ENCODE measurements at places on chromosomes 6 and 20.

GRCh38 chr6:46243754-46244153, 73.0 kb upstream of the ENPP5 start:
- no peak for DNase-seq

DNA sequence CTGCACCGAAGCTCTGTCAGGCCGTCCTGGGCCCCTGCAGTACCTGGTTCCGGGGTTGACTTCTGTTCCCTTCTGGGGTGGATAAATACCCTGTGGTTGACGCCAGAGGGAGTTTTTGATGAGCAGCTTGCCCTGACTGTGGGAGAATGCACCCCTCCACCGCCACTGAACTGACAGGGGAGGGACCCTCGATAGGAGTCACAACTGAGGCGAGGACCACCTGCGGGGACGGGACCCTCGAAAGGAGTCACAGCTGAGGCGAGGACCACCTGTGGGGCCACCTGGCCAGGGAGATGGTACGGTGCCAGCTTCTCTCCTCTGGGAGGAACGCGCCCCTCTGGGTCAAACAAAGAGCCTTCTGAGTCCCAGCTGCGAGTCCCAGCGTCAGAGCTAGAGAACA, 100.1 kb upstream of the FRMD1 start:
- no peak for DNase-seq

DNA sequence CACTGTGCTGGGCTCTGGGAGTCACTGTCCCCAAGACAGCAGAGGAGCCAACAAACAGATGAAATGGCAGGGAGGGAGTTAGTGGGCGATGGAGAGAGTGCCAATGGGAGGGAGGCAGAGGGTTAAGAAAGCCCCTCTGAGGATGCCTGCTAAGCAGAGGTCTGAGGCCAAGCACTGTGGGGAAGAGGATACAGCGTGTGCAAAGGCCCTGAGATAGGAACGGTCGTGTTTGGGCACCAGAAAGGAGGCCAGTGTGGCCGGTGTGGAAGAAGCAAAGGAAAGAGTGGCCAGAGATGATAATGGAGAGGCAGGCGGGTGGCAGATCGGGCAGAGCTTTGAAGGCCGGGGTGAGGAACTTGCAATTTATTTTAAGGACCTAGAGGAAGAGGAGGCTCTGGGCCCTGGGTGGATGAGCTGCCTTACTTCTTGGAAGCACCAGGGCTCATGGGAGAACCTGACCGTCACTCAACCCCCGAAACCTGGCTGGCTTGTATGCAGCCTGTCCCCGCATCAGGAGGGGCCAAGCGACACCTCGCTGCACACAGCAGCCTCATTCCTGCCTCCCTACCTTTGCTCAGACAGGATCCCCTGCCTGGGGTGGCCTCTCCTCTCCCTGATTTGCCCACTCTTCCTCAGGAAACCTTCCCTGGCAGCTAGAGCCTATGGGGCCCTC, 73.0 kb downstream of the KCNB1 start:
- DNase-seq = no peak

- no peak for DNase-seq
Measured at GRCh38 chr6:118514689-118515088, 33.4 kb upstream of the PLN start.

DNA sequence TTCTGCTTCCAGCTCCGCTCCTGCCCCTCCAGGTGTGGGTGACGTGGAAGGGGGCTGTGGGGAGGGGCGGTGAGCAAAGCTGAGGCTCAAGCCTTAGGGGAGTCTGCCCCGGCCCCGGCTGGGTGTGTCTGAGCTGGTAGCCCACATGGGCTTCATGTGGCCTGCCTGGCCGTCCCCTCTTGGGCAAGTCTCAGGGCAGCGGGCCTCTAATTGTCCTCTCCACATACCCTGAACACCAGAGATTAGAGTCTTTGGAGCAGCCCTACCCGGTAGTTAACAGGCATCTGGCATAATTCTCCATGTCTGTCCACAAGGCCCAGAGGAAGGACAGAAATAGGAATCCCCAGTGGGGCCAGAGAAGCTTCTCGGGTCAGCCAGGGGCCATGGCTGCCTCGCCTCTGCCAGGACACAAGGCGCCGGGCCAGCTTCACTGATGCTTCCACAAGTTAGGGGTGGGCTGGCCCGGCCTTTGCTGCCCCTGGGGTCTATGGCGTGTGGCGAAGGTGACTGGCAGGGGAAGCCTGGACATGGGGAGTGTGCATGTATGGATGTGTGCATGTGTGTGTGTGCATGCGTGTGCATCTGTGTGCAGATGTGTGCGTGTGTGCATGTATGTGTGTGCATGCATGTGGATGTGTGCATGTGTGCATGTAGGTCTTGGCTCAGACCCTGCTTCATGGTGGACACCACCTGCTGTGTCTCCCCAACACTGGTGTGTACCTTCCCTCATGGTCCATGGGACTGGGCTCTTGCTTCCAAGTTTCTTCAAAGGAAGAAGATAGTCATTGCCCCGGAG, 24.0 kb downstream of the FRMD1 start:
- no peak for DNase-seq

GRCh38 chr20:3312940-3313682, 74.1 kb upstream of the SLC4A11 start:
- no peak for DNase-seq

- DNase-seq = no peak
Measured at GRCh38 chr20:42957018-42957703, 232.5 kb downstream of the PTPRT start.

DNA sequence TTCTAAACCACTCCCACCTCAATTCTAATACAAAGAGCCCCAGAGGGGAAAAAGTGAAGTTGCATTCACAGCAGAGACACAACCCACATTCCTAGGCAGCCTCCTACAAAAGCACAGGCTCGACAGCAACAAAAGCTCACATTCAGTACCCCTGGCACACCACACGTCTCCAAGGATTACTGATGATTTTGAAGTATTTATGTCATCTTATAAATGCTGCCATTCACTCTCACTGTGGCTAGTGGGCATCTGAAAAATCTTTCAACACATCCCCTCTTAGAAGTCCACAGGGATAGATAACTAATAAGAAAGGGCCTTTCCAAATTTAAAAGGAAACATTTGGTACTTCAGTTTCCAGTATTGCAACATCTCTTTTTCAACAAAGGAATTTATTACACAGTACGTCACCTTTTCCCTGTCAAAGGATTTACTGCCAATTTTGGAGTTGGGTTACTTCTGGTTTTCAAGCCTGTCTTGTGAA, 146.7 kb downstream of the TASP1 start:
- no peak for DNase-seq

- no peak for DNase-seq
Measured at GRCh38 chr6:130198483-130199035, 24.2 kb downstream of the SAMD3 start.

- DNase-seq = no peak
Measured at GRCh38 chr20:12555369-12555768, 453.4 kb upstream of the SPTLC3 start.

GRCh38 chr20:47189060-47189459, 167.4 kb downstream of the ZMYND8 start:
- no peak for DNase-seq
